GF-D8 (cell line): ENCODE measurements at places on chromosomes 3 and 15.

DNA sequence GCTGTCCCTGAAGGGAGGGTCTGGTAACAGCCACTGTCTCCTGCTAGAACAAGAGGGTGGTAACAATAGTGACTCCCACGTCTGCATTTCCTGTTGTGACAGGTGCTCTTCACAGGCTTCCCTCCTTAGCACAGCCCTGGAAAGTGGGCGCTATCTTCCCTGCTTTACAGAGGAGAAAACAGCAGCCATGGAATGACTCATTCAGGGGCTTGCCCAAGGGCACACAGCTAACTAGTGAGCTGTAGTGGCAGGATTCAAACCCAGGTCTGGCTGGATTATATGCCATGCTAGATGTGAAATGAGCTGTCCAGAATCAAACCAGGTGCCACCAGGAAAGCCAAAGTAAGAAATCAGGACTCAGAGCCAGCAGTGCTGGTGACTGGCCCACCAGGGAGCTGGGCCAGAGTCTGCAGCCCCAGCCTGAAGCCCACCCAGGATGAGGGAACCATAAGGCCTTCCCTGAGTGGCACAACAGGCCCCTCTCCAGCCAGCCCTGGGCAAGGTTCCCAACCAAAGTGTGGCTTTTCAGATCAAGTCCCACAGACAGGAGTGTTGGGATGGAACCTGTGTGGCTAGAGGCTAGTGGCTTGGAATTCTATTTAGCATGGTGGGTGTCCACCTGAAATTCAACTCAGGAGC is 102.4 kb downstream of the ETFA start:
- DNase-seq: no peak

- no peak for DNase-seq
These were observed 92.6 kb upstream of the ZBTB20 start for GRCh38 chr3:115239717-115240116.

DNA sequence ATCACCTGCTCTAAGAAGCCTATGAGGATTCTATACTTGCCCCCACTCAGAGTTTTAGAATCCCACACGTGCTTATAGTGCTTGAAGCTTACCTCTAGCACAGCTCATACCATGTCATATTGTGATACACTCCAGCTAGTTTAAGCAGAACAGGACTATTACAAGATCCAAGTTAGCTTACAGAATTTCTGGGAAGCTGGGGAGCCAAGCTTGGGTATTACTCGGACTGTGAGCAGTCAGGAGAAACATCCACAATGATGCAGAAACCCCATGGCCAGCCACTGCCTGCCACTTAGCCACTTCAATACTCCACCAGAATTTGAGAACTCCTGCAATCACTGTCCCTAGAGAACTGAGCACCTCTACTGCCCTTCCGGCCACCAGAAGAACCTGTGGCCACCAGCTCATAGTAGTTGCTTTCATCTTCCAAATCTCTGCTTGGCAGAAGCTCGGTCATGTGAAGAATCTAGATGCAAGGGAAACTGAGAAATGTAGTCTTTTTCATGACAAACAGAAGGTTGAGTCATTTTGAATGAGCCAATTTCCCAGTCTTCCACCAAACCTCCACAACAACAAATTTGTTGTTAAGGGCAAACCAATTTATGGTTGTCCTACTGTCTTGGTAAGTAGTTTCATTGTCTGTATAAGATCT is 27.7 kb upstream of the SSR3 start:
- DNase-seq: no peak

DNA sequence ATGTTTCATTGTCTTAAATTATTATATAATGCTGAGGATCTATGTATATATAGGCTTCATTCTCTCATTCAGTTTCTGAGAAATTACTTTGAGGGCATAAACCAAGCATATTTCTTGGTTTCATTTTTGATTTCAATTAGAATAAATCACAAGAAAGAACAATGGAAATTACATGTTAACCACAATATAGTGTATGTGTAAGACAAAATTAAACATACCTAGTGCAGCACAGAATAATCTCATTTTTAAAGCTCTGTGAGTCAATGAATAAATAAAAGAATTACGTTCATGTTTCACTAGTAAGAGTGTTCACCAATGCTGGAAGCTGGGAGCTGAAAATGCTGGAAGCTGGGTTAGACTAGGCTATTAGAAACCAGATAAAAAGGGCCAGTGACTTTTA is 72.8 kb downstream of the UBE3A start:
- no peak for DNase-seq

DNA sequence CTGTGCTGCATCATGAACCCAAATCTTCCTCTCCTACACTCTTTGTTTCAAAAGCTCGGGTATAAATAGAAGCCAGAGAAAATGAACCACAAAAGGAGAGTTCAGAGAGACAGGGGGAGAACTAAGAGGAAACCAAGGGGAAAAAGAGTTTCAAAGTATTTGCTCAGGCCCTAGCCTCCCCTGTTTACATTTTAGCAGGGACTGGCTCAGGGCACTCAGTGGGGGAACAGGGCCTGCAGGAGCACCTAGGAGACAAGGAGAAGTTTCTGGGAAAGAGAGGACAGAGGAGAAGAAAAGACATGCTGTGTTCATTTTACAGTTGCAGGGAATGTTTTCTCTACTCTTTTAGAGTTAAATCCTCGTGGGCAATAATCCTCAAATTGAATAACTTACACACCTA is 8.5 kb upstream of the IL17RD start:
- DNase-seq: no peak

GRCh38 chr3:53842436-53843194 is 3.6 kb downstream of the CHDH start:
- no peak for DNase-seq

- DNase-seq: no peak
These were observed 51.9 kb upstream of the UBE2Q2 start for GRCh38 chr15:75791337-75791713.

- no peak for DNase-seq
These were observed 114.7 kb upstream of the ALDH1A3 start for GRCh38 chr15:100764778-100765466.

GRCh38 chr15:77543159-77543882 is 89.4 kb downstream of the LINGO1 start:
- DNase-seq: peak; percentile 4

- DNase-seq: no peak
These were observed 73.2 kb downstream of the TLE3 start for GRCh38 chr15:70024521-70024920.

- DNase-seq: no peak
These were observed 46.0 kb upstream of the GLCE start for GRCh38 chr15:69114331-69114928.

- DNase-seq: no peak
These were observed 8.7 kb downstream of the STRA6 start for GRCh38 chr15:74193905-74194304.

GRCh38 chr15:41340189-41340695 is 7.6 kb downstream of the NUSAP1 start:
- DNase-seq: no peak

DNA sequence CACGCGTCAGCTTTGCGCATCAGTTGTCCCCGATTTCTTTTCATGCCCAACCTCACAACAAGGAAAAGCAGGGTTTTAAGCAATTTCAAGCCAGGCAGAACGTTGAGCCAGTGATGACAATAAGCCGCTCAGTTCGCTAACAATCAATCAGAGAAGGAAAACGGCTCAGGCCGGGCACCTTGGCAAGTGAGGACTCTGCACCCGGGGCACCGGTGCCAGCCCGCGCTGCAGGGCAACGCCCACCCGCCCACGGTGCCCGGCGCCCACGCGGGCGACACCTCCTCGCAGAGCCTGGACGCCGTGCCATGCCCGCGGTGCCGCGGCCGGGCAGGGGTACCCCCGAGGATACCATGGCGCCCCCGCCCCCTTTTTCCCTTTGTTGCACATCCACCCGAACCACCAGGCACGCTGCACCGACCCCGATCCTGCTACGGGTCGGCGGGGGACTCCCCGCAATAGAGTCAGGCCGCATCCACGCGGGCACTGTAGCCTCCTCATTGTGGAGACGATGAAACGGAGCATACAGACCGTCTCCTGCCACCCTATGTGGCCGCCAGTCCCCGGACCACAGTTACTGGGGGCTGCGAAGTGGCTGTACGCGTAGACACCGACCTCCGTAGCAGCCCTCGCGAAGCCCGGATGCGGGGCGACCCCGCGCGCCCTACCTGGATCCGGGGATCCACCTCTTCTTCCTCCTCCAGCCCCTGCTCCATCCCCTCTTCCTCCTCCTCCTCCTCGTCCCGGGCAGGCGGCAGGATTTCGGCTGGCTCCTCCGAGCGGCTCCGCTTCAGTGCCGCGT is 581 bp downstream of the SH3BP5 start:
- DNase-seq: no peak

- no peak for DNase-seq
These were observed 455.0 kb upstream of the THBS1 start for GRCh38 chr15:39125904-39126303.

DNA sequence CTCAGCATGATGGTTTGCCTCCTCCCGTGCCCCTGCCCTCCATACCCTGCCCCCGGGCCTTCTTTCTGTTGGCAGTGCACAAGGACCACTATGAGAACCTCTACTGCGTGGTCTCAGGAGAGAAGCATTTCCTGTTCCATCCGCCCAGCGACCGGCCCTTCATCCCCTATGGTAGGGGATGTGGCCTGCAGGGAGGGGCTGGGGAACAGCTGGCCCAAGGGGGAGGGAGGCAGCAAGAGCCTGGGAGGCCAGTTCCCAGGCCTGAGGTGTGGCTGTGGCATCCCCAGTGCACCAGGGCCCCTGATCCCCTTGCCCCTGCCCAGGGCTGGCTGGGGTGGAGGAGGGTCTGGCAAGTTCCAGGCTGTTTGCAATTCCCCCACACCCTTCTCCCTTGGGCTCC is 2.6 kb upstream of the PLA2G4B start:
- DNase-seq: no peak
